ENCODE measurements at places on chromosomes 2 and 18.

DNA sequence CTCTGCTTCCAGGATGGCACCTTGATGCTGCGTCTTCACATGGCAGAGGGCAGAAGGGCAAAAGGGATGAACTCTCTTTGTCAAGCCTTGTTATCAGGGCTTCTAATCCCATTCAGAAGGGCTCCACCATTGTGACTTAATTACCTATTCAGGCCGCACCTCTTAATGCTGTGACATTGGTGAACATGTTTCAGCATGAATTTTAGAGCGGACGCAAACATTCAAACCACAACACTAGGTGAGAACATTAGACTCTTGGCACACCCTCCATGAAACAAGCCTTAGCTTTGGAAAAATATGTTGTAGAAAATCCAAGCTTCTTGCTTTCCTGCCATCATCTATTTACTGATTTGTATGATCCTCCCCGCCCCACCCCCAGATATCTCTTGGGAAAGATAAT is 17.9 kb downstream of the DAW1 start:
- no peak for DNase-seq

DNA sequence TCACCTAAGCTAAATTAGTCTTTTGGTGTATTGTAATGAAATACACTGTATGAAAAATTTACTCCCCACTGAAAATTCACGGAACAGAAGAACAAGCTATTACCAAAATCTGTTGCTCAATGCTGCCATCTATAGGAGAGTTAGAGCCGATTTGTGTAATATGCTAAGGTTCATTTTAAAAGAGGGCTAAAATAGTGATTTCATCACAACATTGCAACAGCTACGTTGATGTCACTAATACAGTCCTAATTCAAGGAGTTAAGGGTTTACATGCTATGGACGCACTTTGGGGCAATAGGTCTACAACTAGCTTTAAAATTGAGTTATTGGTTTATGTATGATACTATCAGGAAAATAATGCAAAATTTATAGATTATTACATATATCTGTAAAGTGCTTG is 3.0 kb upstream of the IRS1 start:
- peak; percentile 52 for DNase-seq

GRCh38 chr2:46179037-46179621 is 118.1 kb upstream of the EPAS1 start:
- peak; percentile 74 for DNase-seq

GRCh38 chr2:233098618-233099017 is 38.5 kb downstream of the INPP5D start:
- DNase-seq = no peak

GRCh38 chr2:48249025-48249424 is 280.9 kb upstream of the STON1 start:
- DNase-seq = no peak

- no peak for DNase-seq
Measured at GRCh38 chr2:18265614-18266586, 294.6 kb downstream of the RDH14 start.

DNA sequence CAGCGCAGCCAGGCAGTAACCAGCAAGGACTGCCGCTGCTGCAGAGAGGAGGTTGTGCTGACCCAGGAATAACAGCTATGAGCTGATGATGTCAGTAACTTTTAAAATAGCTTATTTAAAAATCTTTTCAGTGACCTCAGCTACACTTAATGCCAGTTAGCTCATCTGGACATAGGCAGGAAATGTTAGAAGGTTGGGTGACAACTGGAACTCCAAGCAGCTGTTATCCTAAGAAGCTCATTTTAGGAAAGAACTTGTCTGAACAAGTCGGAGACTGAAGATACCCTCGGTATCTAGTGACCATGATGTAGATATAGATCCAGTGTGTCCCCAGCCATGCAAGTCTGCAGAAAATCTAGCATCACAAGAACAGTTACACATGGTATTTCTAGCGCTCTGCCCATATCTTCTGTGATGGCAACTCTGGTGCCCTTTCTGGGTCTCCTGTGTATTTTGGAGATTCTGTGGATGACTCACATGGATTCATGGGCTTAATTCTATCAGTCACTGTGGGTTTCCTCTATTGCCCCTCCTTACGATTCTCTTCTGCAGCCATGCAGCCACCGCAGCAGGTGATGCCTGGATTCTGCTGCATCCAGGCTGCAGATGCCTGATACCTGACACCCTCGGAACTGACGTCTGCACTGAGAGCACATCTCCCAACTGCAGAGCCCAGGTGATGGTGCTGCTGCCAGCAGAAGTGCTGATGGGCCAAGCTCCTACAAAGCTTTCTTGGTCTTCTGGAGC is 19.8 kb upstream of the PLEK start:
- DNase-seq = no peak
